Activated gamma-delta T cell treated with Interleukin-2 at 50 U/mL for 16 hours (primary cell): ENCODE measurements at places on chromosomes 3 and 15.

GRCh38 chr3:63351159-63352007, 73.3 kb downstream of the SYNPR start:
- no peak for DNase-seq

- DNase-seq, result no peak
Measured at GRCh38 chr3:71360764-71361163, 222.8 kb downstream of the FOXP1 start.

GRCh38 chr3:26365706-26366105, 256.9 kb upstream of the LRRC3B start:
- no peak for DNase-seq

DNA sequence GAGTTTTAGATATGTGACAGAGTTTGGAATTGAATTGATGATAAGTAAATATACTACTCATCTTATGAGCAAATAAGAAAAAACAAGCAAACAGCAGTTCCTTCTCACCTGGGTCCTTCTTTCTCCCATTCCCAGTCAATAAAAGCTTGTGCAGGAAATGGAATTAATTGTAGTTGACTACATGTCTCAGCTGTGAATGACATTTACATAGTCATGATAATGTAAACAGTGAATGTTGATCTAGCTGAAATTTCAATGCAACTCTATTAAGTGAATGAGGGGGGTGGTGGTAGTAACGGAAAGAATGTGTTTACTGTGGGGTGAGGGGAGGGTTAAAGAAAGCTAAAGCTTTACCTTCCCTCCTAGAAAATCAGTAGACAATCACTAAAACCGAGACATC, 76.2 kb downstream of the NFKBIZ start:
- DNase-seq, result no peak

DNA sequence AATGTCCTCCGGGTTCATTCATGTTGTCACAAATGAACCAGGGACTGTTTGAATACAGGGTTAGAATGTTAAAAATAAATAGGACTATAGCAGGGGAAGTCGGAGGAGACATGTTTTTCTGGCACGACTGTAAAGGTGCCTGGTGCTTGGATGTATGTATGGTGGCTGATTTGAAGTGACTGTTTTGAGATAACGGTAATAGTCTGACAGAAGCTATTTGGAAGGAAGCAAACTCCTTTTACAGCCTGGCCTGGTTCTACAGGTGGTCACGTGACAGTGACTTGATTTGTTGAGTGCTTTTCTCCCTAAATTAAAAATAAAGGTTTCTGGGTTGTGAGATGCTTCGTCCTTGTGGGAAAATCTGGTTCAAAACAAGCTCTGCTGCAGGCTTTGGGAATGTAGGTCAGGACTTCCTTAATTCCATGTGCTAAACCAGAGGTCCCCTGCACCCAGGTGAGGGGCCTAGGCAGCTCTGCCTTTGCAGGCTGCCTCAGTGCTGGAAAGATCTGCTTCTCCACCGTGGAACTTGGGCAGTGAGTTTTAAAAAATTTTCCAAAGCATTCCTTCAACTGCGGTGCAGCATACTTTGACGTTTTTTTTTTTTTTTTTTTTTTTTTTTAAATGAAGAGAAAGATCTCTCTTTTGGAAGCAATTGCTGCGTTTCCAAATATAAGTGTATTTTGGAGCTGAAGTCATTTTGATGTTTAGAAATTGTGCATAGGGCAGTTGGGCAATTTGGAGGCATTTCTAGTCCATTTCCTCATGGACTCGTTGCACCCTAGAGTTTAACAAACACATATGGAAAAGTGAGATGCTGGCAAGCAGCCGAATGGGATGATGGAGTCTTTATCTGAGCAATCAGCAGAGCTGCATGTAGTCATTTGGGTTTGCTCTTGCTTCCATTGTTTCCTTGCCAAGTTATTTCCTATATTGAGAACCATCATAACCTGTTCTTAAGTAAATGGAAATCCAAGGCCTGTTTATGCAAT, 30.9 kb downstream of the ITPR1 start:
- no peak for DNase-seq

- DNase-seq, result no peak
Measured at GRCh38 chr3:65855370-65856100, 183.2 kb downstream of the MAGI1 start.

DNA sequence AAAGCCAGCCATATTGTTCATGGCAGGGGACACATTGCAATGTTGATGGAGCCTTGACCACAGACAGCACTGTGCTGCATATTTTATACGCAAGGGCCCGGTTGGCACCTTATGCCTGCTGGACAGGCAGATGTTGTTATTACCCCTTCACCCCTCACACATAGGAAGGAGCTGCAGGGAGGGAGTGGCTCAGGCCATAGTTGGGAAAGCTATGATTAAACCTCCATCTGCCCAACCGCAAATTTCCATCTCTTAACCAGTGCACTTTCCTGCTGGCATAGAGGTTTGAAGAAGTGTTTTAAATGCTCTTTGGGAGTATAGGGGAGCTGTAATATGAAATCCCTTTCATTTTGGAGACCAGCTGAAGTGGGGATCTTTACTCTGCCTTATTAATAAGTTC, 224.7 kb downstream of the CACNA2D3 start:
- no peak for DNase-seq

GRCh38 chr3:58748024-58748423, 81.5 kb upstream of the FAM3D start:
- DNase-seq, result no peak

- DNase-seq, result no peak
Measured at GRCh38 chr15:33022629-33023028, 171.9 kb downstream of the FMN1 start.

GRCh38 chr3:177320765-177321247, 123.5 kb upstream of the TBL1XR1 start:
- no peak for DNase-seq

GRCh38 chr3:69649120-69650065, 89.9 kb upstream of the MITF start:
- no peak for DNase-seq

GRCh38 chr3:66047311-66048050, 8.8 kb upstream of the MAGI1 start:
- DNase-seq, result no peak

DNA sequence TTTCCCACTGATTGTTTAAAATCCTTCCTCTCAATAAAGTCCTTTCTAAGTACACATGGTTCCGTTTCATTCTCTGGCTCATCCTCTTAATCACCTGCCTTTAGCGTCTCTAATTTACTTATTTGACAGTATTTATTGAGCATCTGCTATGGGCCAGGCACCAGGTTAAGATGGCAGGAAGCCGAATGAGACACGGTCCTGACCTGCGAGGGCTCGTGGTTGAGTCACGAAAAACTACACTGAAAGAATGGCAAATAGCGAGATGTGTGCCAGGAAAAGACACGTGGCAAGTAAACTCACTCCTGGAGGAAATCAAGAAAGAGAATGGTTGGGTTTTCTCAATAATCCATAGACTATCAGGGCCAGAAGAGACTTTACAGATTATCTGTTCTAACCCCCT, 60.9 kb downstream of the HES1 start:
- no peak for DNase-seq

DNA sequence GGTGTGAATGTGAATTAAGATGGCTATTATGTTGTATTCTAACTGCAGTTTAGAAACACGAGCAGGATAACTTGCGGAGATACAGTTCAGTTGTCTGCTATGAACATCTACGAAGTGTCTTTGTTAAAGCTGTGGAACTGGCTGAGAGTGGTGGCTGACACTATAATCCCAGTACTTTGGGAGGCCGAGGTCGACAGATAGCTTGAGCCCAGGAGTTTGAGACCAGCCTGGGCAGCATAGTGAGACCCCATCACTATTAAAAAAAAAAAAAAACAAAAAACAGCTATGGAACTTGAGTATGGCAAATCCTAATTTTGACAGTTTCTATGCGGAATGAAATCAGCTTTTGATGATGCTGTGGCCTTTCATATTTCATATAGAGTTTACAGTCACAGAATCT, 1.7 kb downstream of the EAF1 start:
- no peak for DNase-seq

DNA sequence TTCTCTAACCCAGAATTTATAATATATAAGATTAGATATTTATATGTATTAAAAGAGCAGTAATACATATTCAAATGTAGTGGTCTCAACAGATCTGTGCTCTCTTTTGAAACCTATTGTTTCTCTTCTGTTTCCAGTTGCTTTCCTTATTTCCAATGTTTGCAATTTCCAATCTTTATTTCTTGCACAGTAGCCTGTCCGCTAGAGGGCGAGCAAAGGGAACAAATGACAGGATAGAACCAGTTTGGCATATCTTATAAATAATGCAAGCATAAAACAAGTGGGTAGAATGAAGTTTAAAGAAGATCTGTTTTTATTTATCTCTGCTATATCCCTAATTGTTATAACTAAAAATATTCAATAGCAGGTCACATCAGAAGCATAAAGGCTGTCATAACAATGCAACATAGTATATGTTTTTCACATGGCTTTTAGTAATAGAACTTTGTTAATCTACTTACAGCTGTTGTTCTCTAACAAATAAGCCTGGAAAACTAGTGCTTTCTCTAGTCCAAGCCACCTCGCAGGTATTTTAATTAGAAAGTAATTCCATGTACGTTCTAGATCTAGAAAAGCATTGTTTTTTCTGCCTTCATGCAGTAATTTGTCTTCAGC, 15.1 kb upstream of the TCAIM start:
- DNase-seq, result peak; percentile 47
